Stimulated activated CD8-positive, alpha-beta memory T cell treated with anti-CD3 and anti-CD28 coated beads, Interleukin-15, amount 100 ng/mL, for 24 hours (primary cell): ENCODE measurements at places on chromosomes 4 and X.

DNA sequence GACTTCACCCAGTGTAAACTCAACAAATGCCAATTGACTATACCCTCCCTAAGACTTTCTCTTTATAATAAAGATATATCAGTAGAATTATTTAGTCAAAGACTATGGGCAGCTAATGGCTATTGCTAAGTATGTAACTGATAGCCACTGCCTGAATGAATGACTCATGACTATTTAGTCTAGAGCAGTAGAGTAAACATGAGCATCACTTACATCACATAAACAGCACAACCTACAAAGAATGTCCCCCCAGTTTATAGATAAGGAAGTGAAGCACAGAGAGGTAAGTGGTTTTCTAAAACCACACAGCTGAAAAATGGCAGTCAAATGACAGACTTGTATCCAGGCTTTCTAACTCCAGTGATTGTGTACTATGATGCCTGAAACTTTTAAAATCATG lies 507.0 kb downstream of the PPARGC1A start:
- no peak for DNase-seq

DNA sequence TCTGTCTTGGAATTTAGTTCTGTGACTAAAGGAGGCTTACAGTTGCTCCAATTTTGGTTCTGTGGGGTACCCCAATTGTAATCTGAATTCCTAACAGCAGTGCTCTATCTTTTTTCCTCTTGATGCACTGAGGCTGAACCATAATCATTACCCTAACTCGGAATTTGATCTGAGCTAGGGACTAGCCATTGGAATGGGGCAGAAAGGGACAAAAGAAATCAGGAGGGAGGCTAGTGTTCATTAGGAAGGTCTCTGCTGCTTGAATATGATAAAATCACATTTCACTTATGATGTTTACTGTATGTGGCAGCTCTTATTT lies 2.7 kb downstream of the KLF3 start:
- DNase-seq: no peak

DNA sequence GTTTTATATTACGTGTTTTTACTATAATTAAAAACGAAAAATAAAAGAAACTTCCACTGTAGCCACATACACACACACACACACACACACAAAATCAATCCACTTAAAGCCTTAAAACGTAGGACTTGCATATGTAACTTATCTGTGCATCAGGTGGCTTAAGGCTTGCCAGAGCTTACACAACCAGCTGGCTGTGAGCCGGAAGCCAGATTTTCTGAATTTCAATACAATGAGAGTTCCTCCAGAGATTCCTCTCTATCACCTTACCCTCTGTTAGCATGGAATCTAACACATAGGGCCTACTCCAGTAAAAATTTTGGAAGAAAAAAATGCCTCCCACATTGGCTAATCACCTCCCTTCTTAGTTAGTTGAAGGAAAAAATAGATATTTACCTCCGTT lies 27.9 kb upstream of the SLITRK4 start:
- no peak for DNase-seq

GRCh38 chrX:52082578-52082977 lies 13.6 kb upstream of the MAGED4B start:
- DNase-seq: no peak

GRCh38 chrX:9847071-9847470 lies 60.8 kb downstream of the SHROOM2 start:
- no peak for DNase-seq

- no peak for DNase-seq
Observed at GRCh38 chr4:83067058-83067639, 32.2 kb downstream of the COPS4 start.

DNA sequence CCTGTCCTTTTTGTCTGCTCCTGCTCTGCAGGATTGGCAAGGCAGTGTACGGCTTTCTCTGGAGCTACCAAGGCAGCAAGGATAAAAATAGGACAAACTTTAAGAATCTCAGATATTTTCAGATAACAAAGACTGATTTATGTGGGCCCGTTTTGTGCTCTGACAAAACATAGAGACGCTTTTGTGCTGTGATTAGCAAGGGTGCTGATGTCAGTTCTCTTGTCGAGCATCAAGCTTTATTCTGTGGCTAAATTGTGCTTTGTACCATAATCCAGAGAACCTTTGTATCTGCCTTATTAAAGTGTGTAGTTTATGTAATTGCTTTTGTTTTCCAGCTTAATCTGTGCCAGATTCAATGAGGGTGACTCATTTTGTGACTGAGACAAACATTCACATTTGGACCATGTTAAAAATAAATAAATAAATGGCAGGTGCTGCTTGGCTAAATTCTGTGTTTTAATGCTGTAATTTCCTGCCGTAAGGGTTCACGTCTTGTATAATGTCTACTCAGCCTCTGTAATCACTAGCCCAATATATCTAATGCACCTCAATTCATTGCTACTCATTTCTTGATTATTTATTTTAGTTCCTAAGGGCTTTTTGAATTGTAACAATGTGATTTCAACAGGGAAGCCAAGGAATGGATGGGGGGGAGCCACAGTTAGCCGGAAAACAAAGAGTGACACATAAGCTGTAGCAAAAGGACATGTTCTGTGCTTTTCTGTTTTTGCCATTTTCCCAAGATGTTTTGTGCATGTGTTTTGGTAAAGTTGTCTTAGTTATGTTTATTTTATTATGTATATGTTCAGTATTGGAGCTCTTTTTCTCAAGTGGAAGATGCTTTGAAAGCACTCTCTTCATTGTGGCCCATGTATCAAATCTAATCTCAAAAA lies 75.1 kb downstream of the GAB1 start:
- DNase-seq: no peak

GRCh38 chrX:153845195-153845594 lies 14.9 kb upstream of the PDZD4 start:
- DNase-seq: no peak

- no peak for DNase-seq
Observed at GRCh38 chr4:184536881-184537248, 62.5 kb upstream of the IRF2 start.

DNA sequence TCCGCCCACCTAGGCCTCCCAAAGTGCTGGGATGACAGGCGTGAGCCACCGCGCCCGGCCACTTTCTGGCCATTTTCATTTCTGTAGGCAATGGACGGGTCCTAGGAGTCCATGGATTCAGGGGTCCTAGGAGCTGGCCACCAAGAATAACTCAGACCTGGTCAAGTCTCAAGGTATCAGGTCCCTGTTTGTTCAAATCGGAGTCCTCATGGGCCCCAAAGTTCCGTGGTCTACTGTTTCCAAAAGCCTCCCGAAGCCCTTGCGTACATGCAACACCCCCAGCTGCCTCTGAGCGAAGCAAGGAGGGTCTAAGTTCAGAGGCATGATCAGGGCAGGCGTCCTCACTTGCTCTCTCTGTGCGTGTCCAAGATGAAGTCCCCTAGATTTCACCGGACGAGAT lies 30.1 kb downstream of the P2RY8 start:
- no peak for DNase-seq

DNA sequence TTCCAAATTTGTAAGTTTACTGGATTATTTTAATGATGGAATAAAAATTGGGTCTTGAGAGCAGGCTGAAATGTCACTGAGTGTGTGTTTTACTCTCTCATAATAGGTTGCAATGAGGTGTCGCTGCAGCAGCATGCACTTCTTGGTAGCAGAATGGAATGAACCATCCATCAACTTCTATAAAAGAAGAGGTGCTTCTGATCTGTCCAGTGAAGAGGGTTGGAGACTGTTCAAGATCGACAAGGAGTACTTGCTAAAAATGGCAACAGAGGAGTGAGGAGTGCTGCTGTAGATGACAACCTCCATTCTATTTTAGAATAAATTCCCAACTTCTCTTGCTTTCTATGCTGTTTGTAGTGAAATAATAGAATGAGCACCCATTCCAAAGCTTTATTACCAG lies 2.6 kb downstream of the SAT1 start:
- no peak for DNase-seq

- DNase-seq: no peak
Observed at GRCh38 chrX:123835661-123836371, 24.0 kb upstream of the XIAP start.

GRCh38 chr4:152633118-152633517 lies 46.7 kb downstream of the TMEM154 start:
- DNase-seq: no peak

DNA sequence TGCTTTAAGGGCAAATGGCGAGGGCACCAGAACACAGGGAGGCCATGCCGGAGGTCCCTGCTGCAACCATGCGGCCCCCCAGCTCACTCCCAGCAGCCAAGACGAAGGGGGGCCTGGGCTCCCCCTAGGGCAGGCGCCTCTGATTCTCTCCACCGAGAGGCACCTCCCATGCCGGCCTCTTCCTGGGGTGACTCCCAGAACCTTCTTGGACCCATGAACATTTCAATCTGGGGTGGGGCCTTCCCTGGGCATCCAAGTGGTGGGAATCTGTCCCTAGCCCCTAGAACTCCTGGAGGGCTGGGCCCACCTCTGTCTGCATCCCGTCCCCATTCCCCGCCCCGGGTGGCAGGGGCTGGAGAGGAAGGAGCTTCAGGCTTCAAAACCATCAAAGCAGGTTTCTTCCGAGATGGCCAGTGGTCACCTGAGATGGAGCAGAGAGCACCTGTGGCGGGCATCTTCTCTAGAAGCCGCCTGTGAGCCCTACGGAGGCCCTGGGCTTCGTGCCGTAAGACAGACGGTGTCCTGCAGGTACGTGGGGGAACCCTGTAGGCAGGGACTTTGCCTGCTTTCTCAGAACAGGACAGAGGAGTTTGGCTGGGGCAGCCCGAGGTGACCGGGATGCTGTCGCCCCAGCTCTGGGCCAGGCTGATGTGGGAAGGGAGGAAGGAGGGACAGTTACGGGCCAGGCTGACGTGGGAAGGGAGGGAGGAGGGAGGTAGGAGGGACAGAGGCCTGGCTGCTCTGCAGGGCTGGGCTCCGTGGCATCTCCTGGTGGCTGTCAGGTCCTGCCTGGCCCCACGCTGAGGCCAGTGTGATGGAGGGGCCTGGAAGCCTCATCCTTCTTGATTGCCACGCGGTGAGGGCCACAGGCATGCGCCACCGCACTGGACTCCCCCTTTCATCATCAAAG lies 6.8 kb upstream of the SLC25A6 start:
- DNase-seq: no peak

GRCh38 chr4:47485768-47486167 lies 693 bp downstream of the ATP10D start:
- no peak for DNase-seq

GRCh38 chr4:173699841-173700475 lies 169.9 kb upstream of the HAND2 start:
- no peak for DNase-seq

DNA sequence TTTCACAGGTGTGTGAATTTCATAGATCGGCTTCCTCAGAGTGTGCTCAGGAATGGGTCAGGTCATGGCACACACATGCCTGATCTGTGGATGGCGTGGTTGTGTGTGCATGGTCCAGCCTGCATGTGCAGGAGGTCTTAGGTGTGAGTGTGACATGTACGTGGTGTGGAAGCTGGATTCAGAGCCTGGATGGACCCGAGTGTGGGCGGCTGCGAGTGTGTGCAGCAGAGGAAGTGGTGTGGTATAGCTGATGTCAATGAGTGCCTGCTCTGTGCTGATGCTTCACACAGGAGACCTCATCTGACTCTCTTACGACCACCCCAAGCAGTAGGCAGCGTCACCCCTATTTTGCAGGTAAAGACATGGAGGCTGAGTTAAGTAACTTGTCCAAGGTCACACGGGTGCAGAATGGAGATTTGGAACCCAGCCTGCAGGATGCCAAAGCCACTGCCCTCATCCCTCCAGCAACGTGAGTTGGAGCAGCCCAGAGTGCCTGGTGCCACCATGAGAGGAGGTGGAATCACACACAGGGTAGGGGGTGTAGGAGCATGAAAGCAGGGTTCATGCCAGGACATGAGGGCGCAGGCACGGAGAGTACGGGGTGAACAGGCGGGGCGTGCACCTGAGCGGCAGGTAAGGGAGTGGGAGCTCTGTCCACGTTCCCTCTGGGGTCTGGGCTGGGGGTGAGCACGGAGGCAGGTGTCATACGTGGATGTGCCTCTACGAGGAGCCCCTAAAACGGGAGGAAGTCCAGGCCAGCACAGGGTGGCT lies 24.2 kb upstream of the C4orf50 start:
- no peak for DNase-seq

- DNase-seq: no peak
Observed at GRCh38 chr4:6852582-6852981, 57.0 kb upstream of the TBC1D14 start.

- no peak for DNase-seq
Observed at GRCh38 chrX:144379156-144379555, 495.3 kb downstream of the UBE2NL start.

DNA sequence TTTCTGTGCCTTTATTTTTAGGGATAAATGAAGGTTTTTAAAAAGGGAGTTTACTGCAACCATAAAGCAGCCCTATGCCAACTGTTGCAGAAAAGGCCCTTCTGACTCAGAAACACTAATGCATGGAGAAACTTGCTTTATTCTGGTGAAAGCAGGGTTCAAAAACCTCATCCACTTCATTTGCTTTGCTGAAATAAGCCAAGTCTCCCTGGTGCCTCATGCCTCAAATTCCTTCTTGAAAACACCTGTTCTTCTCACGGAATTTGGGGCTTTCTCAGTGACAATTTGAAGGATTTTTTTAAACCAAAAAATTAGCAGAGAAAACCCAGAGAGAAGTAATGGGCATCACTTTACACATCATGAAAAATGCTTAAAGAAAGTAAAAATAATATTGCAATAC lies 349.0 kb downstream of the PCDH7 start:
- DNase-seq: no peak

DNA sequence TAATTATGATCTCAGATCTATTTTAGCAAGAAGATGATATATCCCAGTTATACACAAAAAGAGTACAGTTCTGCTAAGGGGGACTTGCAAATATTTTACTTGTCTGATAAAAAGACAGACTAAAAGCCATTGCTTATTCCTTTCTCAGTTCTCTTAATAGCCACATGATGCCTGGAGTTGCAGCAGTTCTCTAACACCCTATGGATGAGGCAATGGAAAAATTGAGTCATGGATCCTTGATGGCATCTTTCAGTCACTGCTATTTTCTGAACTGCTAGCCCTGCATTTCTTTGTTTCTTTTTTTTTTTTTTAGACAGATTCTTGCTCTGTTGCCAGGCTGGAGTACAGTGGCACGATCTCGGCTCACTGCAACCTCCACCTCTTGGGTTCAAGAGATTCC lies 1956.7 kb downstream of the C4orf33 start:
- no peak for DNase-seq

DNA sequence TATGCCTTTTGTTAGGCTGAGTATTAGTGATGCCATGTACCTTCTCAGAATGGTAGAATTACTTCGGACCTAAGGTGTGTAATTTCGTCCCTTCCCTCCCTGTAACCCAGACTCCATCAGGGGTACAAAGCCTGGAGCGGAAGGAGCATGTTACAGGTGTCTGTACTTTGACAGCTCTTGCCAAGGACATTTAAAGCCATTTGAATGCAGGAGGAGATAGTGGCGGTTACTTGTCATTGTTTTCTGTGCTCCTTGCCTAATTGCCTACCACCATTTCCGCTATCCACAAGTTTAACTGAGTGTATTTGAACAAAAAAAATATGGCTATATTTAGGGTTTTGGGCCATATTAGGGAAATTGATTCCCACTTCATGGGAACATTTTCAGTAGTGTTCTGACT lies 1.8 kb downstream of the FNIP2 start:
- no peak for DNase-seq

- DNase-seq: no peak
Observed at GRCh38 chrX:25548811-25549210, 533.0 kb upstream of the ARX start.
